ENCODE measurements at places on chromosomes 4 and X.

DNA sequence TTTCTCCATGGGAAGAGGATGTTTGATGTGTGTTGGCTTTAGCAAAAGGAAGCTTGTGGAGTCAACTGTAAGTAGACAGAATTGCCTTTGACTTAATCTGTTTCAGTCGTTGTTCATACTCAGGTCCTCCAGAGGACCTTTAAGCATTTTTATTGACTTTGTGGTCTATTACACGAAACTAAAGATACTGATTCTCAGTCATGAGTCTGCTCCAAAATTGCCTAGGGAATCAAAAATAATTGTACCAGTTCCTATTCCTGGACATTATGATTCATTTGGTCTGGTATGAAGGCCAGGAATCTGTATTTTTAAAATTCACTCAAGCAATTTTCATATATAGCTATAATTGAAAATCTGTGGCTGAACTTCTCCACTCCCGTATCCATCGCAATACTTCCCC lies 38.6 kb downstream of the AR start:
- DNase-seq, result no peak

DNA sequence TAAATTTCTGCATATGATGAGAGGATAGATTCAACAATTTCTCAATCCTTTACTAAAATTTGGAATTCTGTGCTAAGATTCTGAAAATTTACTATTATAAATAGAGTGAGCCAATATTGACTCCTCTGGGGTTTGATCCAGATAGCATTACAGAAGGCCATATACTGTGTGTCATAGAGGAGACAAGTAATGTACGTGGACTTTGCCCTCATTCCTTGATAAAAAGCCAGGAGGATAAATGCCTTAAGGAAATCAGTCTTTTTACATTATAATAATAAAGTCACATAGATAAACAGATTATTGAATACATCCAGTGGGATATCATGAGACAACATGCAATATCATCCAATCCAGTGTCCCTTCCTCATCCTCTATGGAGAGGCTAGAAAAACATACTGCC lies 188.0 kb upstream of the HDX start:
- no peak for DNase-seq

DNA sequence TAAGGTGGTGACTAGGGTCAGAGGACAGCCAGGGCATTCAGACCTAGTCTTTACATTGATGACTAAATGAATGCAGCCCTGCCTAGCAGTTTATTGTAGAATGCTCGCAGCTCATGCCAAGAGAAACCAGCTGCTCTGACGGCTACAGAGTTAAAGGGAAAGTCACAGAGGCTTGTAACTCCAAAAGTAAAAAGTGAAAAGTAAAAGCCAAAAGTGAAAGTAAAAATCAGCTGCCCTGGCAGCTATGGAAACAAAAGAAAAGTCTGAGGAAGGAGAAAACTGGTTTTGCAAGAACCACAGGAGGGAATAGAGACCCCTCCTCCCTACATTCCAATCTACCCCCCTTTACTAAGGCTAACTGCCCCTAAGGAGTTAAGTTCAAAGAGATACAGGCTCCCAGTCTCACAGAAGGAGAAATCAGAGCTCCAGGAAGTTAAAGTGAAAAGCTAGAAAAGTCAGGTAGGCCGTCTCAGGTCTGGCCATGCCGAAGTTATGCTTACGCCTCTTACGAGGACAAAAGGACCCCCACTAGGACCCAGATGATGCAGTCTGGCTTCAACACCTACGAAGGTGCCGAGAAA lies 6.0 kb downstream of the GAGE10 start:
- no peak for DNase-seq

DNA sequence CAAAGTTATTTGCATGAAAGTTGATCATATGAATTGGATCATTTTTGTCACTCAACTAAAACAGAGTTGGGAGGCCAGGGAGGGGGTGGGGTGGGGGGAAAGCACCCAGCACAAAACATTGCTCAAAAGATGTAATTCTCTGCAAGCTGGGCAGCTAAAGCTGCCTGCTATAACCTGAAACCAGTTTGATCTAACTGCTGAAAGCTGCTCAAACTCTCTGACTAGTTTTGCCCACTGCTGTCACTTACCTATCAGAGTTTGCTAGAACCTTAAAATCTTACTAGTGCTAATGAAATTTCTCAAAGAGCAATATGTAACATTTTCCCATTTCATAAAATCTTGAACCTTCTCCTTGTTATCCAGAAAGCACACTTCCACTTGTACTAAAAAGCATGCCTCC lies 10.4 kb downstream of the CXCL8 start:
- DNase-seq, result no peak

DNA sequence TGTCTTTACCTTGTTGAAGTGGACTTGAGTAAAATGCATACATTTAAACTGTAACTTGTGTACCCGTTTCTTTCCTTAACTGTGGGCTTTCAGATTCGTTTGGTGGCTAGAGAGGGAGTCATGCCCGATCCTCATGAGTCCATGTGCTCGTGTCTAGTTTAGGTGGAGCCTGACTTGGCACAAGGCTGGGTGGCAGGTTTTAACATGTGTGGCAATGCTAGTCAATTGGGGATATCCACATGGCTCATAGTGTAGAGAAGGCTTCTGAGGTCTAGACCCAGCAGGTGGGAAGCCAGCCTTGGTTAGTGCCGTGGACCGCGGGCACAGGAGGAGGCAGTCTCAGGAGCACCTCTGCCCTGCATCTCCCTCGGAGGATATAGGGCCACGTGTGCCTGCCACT lies 48.5 kb upstream of the CLCN4 start:
- DNase-seq, result no peak

DNA sequence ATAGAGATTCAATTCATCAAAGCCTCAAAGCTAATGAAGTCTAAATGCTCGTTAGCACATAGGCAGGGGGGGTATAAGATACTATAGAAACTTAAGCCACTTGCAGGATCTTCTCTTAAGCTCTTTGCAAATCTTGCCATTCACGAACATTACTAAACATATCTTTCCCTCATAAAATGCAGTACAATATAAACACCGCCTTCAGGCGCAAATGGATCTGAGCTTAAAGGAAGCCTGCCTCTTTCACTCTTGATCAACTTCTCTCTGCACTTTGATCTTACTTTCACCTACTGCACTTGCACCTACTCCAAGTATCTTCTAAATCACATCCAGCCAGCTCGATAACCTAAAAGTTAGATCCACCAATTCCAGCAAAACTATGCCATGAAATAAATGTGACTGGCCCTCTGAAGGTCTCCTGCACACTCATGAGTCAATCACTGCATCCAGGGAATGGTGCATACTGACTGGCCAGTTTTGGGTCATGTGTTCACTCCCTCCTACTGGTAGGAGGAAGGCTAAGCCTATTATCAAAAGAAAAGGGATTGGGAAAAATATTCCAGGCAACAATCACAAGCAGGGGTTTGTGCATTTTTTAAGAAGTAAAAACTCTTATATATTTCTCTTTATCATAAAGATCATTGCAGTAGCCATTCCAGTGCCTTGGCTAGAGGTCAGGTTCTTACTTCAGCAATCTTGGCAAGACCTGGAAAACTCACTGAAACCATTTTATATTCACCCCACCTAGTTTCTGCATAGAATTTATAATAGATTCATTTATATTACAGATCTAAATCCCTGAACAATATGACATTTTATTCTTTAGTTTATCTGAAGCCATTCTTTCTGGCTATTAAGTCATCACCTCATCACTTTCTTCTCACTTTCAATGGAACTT lies 222.0 kb downstream of the PPP3CA start:
- no peak for DNase-seq

DNA sequence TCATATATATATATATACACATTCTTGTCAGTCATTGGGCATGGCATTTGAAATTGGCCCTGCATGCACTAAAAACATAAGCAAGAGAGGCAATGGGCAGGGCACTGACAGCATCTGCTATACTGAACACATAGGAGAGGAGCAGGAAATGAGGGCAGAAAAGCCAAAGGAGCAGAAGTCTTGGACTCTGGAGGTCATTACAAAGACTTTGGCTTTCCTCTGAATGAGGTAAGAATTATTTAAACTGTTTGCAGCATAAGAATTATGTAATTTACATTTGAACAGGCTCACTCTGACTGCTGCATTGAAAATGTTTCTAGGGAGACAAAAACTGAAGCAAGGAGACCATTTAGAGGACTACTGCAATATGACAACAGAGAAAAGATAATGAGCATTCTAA lies 396.5 kb downstream of the PRDM5 start:
- no peak for DNase-seq

Measured in cerebellum (tissue), 4 donors.